NCI-H187 treated with DMSO at 0.1 percent for 48 hours (cell line): ENCODE measurements at places on chromosomes 7 and 10.

DNA sequence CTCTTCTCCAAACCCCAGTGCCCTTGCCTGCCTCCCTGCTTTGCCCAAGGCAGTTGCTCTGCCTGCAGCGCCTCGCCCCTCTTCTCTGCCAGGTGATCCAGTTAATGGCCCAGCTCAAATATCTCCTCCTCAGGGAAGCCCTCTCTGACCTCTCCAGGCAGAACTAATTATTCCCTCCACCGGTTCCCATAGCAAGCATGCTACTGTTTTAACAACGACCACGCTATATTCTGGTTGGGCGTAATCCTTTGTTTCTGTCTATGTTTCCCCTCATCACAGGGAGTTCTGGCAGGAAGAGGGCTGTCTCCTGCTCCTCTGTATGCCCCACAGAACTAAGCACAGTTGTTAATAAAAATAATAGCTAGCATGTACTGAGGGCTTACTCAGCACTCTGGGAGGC, 36.8 kb upstream of the R3HCC1L start:
- DNase-seq: peak; percentile 21

GRCh38 chr10:33071857-33072256, 113.8 kb upstream of the ITGB1 start:
- no peak for DNase-seq

DNA sequence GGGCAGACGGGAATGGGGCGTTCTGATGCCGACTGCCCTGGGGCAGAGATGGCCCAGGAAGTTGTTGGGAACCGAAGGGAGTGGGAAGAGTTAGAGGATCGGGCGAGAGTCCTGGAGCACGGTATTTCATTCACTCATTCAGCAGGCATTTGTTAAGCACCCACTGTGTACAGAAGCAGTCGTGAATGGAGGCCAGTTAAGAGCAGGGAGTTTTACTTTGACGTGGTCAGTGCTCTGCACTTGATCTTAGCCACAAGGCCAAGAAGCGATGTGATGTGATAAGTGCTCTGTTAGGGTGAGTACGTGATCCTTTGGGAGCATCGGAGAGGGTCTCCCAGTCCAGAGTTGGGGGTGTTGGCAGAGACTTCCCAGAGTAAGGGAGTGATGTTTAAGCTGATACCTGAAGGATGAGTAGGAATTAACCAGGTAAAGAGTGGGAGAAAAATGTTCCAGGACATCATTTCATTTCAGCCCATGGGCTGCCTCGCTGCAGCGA, 890 bp downstream of the ZFYVE27 start:
- no peak for DNase-seq

GRCh38 chr10:104036069-104036384, 49.7 kb downstream of the COL17A1 start:
- DNase-seq: no peak

GRCh38 chr7:115004121-115004520, 82.2 kb downstream of the MDFIC start:
- DNase-seq: no peak

DNA sequence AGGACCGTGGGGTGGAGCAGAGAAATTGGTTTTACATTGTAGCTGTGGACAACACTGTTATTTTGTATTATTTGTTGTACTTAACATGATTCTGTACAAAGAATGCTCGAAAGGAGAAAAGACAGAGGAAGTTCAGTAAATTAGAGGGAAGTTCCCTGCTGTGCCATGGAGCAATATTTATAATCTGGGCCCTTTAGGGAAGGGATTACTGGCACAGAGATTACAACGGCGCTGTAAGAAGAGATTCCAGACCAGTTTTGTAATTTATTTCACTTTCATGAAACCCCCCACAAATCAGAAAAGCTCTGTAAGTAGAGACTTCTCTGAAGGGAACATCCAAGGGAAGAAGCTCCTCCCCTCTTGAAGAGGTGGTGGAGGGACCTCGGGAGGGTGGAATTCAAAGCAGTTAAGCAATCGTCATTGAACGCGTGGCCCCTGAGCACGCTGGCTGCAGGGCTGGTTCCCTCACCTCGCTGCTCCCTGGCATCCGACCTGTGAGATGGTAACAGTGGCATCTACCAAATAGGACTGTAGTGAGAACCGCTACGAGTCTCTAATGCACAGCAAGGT, 113.5 kb downstream of the KLF6 start:
- DNase-seq: no peak

DNA sequence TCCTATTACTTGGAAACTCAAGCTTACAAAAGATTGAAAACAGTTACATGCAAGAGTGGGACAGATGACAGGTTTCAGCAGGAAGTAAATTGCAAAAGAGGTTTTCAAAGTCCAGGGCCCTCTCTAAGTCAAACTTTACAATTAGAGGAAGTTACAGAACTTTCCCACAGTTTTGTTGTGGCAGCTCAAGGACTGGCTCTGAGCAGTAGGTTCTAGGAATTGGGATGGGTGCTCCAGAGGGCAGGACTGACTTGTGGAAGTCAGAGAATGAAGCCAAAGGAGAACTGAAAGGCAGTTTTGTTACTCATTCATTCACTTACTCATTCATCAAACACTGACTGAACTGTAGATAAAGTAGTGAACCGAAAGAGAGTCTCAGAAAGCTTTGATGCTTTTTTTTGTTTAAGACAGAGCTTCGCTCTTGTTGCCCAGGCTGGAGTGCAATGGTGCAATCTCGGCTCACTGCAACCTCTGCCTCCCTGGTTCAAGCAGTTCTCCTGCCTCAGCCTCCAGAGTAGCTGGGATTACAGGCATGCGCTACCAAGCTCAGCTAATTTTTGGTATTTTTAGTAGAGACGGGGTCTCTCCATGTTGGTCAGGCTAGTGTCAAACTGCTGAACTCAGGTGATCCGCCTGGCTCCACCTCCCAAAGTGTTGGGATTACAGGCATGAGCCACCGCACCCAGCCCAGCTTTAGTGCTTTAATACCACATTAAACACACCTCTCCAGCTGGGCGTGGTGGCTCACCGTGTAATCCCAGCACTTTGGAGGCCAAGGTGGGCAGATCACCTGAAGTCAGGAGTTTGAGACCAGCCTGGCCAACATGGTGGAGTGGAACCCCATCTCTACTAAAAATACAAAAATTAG, 66.8 kb upstream of the CCNJ start:
- no peak for DNase-seq

- DNase-seq: no peak
Measured at GRCh38 chr7:155698633-155699032, 54.2 kb downstream of the RBM33 start.

DNA sequence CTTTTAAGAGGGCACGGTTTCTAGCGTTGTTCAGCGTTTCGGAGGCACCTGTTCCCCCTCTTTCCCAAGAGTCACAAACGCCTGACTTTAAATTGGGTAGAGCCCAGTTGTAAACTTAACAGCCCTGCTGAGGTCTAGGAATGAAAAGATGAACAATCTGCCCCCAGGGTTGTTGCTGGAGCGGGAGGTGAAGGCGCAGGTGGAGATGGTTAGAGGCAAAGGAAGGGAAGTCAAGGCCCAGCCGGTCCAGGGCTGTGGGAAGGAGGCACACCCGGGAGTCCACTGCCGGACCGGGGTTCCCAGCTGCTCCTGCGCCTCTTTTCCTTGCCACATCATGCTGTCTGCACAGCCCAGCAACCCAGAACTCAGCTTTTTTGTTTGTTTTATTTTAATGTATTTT, 770 bp downstream of the PRXL2A start:
- DNase-seq: no peak

- no peak for DNase-seq
Measured at GRCh38 chr10:68576118-68576517, 16.0 kb downstream of the TET1 start.

- DNase-seq: no peak
Measured at GRCh38 chr7:129919492-129919891, 33.3 kb downstream of the UBE2H start.

DNA sequence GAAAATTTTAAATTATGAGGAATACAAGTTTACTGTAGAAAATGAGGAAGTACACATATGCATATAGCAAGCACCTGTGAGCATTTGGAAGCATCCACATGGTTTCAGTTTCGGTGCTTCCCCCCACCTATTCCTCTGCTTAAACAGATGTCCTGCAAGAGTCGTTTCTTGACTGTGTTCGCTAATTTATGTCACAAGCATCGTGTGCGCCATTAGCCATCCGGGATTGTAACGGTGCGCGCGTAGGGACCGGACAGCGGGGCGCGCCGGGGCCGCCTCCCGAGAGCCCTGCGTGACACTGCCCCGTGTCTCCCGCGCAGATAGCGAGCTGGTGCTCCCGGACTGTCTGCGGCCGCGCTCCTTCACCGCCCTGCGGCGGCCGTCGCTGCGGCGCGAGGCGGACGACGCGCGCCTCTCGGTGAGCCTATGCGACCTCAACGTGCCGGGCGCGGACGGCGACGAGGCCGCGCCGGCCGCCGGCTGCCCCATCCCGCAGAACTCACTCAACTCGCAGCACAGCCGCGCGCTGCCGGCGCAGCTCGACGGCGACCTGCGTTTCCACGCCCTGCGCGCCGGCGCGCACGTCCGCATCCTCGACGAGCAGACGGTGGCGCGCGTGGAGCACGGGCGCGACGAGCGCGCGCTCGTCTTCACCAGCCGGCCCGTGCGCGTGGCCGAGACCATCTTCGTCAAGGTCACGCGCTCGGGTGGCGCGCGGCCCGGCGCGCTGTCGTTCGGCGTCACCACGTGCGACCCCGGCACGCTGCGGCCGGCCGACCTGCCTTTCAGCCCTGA, 90.9 kb downstream of the NEURL1 start:
- DNase-seq: no peak

GRCh38 chr7:23298141-23298881, 828 bp upstream of the MALSU1 start:
- DNase-seq: no peak

GRCh38 chr10:16119445-16119844, 259.1 kb upstream of the MINDY3 start:
- no peak for DNase-seq

DNA sequence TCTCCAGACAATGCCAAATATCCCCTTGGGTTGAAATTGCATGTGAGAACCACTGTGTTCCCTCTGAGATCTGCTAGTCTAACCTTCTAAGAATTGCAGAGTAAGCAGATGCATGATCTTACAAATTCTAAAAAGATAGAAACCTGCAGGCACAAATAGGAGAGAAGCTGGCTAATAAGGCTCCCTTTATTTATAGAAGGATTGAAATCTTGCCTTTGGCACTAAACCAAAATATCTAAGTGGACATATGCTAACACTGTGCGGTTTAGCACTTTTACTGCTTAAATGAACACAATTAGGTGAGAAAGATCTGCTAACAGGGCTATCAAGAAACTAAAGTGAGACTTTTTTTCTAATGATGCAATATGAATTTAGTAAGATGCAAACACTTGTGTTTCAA, 225.5 kb downstream of the DOCK4 start:
- DNase-seq: no peak

DNA sequence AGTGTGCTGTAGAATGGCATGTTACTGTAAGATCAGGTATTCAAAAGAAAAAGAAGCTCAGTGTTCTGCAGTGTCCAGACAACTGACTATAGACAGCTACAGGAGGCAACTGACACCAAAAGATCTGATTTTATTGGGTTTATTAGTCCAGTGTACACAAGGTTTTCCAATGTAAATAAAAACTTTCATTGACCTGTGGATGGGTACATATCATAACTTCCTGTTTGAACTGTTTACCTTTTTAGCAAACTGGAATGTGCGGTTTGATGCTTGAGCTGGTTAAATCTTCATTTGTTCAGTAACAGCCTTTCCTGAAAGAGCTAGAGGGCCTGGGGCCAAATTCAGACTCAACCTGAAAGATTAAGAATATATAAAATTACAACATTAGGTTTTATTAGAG, 172.6 kb upstream of the SP8 start:
- DNase-seq: no peak

- DNase-seq: no peak
Measured at GRCh38 chr10:60846173-60846572, 67.9 kb downstream of the CDK1 start.

DNA sequence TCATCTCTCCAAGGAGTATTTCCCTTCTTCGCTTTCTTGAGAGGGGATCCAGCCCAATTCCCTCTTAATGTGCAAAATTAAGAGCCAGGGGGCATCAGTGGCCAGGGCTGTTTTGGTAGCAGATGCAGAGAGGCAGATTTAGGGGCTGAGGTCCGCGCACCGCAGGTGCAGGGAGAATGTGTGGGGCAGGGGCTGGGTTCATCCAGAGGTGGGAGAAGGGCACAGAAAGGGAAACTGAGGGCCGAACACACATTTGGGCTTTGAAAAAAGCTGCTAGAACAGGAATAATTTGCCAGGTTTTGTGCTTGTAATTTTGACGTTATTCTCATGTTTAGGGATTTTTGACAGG, 6.5 kb upstream of the SHH start:
- no peak for DNase-seq

- DNase-seq: no peak
Measured at GRCh38 chr10:80253266-80253962, 36.0 kb downstream of the MAT1A start.

DNA sequence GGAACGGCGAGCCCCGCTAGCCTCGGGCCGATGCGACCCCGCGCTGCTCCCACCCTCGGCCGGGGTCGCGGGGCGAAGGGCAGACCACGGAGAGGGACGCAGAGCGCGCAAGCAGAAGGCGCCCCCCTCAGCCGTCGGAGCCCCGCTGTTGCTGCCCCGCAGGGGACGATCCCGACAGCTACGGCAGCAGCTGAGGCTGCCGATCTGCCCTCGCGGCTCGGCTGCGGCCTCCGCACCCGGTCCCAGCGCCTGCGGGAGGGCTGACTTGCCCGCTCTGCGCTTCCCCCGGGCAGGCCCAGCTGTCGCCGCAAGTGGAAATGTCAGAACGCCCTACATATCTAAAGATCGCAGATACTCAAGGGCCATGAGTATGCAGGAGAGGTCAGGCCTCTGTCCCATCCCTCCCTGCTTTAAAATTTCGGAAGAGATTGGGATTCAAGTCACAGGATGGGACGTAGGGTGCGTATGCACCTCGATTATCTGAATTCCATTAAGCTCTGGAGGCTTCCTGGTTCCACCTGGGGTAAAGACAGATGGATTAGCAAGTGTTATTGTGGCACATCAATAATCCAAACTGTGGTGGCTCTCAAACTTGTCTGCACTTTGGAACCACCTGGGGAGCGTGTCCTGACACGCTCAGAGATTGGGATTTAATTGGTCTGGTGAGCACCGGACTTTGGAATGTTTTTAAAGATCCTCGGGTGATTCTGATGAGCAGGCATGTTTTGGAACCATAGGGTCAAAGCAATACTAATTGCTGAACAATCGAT, at the start of gene CRPPA:
CRPPA (minus strand) TSS at position 206 of the 770 bp plus-strand sequence. CDS start 216 bp downstream, outside the sequence.
- DNase-seq: no peak
